ENCODE measurements at places on chromosomes 1 and 21.
A peak's percentile ranks its signal among the peaks of the same experiment; 100 is the strongest.

- DNase-seq: no peak
Observed at GRCh38 chr21:38351961-38352521, 95.2 kb downstream of the KCNJ15 start.

DNA sequence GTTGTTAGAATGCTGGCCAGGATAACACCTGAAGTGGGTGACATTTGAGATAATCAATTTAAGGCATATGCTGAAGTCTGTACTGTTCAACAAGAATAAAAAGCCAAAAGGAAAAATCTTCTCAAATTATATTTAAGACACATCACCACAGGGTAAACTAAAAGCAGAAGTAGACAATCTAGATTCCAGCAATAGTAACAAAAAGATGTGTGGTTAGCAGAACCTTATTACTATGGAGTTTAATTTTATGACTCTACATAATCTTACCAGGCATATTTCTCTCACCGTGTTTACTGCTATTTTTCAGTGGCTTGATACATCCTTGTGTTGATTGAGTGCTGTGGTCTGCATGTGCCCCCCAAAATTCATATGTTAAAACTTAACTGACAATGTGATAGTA lies 300.4 kb upstream of the ZP4 start:
- DNase-seq: no peak

GRCh38 chr1:207959141-207959825 lies 48.4 kb upstream of the CD34 start:
- no peak for DNase-seq

GRCh38 chr1:10888791-10889649 lies 92.6 kb upstream of the CASZ1 start:
- no peak for DNase-seq

DNA sequence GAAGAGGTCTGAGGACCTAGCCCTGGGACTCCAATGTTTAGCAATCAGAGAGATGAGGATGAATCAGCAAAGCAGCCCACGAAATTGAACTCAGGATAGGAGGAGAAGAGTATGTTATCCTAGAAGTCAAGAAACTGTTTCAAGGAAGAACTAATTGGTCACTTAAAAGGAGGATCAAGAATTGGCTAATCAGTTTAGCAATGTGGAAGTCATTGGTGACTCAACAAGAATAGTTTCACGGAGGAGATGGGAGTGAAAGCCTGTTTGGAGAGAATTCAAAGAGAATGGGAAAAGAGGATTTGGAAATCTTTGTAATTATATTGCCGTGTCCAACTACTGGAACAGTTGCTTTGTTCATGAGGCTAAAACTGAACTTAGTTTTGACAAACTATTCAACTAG lies 7.4 kb downstream of the HMCN1 start:
- no peak for DNase-seq

DNA sequence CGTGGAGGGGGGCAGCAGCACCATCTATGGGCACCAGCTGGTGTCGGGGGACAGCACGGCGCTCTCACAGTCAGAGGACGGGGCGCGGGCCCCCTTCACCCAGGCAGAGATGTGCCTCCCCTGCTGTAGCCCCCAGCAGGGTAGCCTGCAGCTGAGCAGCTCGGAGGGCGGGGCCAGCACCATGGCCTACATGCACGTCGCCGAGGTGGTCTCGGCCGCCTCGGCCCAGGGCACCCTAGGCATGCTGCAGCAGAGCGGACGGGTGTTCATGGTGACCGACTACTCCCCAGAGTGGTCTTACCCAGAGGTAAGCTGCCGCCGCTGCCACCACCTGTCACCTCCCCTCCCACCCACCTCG lies 106.2 kb upstream of the VAMP3 start:
- no peak for DNase-seq

DNA sequence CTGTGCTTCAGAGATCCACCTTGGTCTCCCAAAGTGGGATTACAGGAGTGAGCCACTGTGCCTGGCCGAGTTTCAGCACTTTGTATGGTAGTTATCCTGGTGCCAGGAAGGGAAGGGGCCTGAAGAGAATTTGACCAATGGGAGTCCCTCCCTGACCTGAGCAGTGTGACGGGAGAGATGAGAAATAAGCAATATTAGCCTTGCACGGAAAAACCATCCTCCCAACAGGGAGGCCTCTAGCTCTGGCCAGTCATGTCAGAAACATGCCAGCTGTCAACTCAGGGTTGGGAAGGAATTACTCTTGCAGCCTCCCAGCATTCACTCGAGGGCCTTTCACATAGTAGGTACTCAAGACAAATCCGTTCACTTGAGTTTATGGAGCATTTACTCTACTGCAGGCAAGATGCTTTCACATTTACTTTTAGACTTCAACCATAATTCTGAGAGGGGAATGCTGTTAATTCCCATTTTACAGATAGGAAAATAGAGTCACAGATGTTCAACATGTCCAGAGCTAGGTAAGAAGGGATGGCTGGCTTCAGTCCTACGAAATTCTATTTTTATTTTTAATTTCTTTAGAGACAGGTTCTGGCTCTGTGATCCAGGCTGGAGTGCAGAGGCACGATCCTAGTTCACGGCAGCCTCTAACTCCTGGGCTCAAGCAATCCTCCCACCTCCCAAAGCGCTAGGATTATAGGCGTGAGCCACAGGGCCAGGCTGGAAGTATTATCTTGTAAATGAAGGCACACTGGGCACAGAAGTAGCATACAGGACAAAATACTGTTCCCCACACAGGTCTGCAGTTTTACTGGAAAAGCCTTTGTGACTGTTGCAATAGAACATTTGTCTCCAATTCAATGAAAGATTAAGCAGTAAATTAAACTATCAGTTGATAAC lies 3.2 kb upstream of the ATP13A2 start:
- DNase-seq: no peak

DNA sequence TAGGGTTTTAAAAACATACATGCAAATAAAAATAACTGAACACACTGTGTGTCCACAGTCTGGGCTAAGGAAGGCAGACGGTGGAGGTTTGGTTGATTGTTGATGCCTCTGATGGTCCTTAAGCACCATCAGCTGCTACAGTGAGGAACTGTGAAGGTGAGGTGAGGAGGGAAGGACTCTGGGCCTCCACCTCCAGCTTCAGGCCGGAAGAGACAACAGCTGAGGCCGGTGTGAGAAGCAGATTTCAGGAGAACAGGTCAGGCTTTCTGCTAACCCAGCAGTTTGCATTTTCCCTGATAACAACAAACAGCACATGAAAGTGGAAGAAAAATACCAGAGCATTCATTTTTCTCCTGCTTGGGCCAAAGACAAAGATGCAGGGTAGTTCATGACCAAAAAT lies 189.9 kb upstream of the AJAP1 start:
- DNase-seq: no peak

DNA sequence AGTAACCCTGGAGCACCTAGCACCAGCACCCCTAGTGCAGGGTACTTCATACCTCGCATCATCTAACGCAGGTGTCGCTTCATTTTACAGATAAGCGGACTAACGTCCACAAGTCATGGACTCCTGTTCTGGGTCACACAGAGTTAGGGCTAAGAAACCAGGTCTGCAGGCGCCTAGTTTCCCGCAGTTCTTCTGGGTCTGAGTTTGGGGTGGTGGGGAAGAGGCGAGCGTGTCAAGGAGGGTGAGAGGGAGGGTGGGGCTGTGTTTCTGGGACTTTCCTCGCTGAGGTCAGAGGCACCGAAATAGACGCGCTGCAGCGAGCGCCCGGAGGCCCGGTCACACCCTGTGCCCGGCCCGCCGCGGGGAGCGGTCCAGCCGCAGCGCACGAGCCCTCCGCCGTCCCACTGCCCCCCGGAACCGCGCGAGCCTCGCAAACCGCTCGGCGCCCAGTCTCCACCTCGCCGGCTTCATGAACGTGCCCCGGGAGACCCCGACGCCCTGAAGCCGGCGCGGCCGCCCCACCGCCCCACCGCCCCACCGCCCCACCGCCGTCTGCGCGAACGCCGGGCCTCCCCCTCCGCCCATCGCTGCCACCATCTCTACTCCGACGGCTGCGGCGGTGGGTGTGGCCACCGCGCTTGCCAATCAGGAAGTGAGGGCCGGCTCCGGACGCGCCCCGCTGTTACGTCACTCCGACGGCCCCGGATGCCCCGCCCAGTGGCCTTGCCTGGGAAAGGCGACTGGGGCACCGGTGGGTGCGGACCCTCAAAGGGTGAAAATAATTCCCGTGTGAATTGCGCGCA lies 12.3 kb downstream of the IFI6 start:
- DNase-seq: peak; percentile 73

GRCh38 chr1:230696722-230697437 lies 17.0 kb downstream of the AGT start:
- DNase-seq: no peak

GRCh38 chr1:228085287-228085951 lies 2.9 kb downstream of the ARF1 start:
- no peak for DNase-seq

DNA sequence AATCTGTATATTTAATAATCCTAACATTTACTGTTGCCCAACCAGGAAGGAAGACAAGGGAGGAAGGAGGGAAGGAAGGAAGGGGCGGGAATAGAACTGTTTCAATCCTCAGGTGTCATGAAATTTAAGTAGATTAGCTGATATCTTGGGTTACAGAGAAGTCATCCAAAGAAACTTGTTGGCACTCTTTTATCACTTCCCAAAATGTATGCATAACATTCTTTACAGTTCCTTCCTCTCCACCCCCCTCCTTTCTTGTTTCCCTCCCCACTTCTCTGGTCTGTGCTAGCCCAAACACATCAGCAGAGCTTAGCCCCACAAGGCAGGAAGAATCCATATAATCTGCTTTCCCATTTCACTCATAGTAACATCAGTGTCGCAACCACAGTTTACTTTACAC lies 110.9 kb downstream of the ESRRG start:
- no peak for DNase-seq

DNA sequence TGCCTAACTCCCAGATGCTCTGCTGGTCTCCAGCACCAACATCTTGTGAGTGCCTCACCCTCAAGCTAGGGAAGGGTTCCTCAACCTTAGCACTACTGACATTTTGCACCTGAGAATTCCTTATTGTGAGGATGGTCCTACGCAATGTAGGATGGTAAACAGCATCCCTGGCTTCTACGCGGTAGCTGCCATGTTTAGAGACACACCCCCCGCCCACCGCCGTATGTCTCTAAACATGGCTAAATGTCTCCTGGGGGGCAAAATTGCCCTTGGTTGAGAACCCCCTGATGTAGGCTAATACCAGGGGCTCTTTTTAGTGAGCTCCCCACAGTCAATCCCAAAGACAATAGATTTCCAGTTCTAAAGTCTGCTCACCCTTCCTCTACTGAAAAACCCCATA lies 2.5 kb upstream of the MAP7D1 start:
- no peak for DNase-seq

DNA sequence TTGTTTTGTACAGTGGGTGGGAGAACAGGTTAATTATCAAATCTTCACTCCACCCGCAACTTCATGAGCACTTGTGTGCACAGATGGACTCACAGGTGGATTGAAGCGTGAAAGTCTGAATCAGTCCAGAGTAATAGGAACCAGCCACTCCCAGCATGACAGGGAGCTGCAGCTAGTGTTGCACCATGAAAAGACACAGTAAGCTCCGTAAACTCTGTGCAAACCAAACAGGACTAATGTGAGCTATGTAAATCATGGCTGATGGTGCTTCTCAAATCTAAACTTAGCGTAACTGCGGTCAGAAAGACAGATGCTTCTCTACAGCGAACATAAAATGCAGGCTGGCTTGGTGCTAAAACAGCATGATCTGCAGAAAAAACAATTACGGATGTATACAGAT lies 114.4 kb downstream of the CENPF start:
- DNase-seq: no peak

- DNase-seq: no peak
Observed at GRCh38 chr1:1101503-1101902, 14.4 kb downstream of the C1orf159 start.

GRCh38 chr1:202274611-202275010 lies 67.1 kb downstream of the UBE2T start:
- no peak for DNase-seq

- no peak for DNase-seq
Observed at GRCh38 chr1:197100677-197101076, 33.6 kb upstream of the F13B start.

GRCh38 chr1:3192825-3193224 lies 123.8 kb downstream of the PRDM16 start:
- DNase-seq: no peak

DNA sequence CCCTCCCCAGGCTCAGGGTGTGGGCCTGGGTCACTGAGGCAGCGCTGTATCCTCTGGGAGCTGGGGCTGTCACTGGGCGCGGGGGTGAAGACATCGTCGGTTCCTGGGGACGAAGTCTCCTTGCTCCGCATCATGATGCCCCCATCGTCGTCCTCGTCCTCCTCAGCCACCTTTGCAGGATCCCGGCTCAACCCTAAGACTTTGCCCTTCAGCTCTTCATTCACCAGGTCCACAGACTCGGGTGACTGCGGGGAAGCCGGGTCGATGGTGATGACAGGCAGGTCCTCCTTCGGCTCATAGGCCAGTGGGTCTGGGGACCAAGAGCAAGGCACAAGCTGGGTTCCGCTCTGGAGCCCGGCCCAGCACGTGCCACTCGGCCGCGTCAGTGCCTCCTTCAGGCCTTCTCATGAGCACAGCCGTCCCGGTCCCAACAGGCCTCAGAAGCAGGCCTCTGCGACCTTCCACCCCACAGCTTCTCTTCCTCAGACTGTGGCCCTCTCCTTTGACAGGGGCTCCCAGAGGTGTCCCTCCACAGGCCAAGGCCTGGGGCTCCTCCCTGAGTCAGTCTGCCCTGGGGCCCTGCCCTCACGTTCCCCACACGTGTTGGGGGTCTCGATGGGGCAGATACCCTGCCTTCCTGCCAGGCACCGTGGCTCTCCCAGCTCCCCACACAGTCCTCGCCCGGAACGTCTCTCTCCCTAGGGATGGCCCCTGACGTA lies 54.4 kb downstream of the SLC9A1 start:
- no peak for DNase-seq

DNA sequence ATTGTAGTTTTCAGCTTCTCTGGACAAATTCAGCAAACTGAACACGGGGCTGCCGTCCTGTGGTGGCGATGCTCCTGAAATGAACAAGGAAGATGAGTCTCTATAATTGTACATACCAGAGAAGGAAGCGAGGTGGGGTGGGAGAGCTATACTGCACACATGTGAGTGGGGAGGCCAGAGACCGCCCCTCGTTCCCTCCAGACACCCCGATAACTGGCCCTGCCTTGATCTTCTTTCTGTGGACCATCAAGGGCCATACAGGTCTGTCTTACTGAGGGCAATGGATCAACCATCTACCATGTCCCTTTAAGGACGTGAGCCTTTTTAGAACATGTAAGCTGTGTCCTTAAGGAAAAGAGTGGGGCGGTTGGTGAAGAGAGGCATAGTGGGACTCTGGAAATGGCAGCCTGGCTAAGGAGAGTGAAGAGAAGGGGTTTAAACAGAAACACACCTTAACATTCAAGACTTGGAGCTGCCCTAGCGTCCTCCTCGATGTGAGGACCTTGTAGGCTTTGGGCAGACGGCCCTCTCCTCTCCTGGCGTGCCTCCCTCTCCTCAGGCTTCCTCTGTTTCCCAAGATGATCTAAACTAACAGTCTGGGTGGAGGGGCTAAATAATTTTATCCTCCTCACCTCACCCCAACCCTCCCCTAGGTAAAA lies 5.8 kb downstream of the PLEKHO1 start:
- DNase-seq: no peak
